Right hindlimb (tissue), 1 donor: ENCODE measurements at places on chromosomes 3 and 15.

- DNase-seq: no peak
Observed at GRCh38 chr15:88179562-88179961, 77.0 kb downstream of the NTRK3 start.

DNA sequence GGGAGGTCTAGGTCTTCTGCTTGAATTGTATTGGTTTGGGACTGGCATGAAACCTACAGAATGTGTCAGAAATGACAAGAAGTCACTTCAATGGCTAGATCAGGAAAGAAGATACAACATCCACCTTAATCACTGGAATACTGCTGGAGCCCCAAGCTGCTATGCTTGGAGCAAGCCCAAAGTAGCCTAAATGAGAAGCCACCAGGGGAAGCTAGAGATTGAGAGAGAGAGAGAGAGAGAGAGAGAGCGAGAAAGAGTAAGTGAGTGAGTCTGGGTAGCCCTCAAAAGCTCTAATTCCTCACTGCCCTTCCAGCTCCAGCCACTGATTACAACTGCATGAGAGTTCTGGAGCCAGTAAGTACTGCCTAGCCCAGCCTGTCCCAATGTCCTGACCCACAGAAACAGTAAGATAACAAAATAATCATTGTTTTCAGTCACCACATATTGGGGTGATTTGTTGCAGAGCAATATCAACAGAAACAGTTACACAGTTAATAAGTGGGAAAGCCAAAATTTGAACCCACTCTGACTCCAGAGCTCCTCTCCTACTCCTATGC is 529.2 kb upstream of the GOLIM4 start:
- no peak for DNase-seq

GRCh38 chr3:29619676-29620075 is 338.8 kb downstream of the RBMS3 start:
- no peak for DNase-seq

DNA sequence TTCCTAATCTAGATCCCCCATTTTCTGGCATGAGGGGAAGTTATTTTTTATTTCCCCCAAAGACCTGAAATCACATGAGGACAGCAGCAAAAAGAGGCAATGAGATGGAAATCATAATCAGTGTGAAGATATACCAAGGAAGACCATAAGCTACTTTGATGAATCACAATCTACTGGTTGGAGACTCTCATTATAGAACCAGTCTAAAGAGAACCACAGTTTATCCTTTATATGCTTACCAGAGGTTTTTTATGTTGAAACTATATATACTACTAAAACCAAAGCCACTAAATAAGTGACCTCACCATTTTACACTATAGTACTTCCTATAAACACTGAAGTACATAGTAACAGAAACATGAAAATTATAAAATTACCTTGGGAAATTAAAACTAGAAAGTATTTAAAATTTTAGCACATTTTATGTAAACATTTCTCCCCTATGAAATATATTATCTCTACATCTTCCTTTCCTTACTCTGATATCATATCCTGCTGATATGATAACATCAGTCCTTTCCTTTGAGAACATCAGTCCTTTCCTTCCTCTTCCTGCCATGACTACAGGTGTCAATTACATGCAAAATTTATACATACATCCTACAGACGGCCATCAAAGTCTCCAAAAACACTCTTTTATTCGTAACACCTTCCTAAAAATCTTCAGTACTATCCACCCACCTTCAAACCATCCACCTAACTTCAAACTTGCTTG is 71.8 kb downstream of the PHC3 start:
- no peak for DNase-seq

- DNase-seq: peak; percentile 55
Observed at GRCh38 chr3:184597829-184598573, 36.4 kb downstream of the EPHB3 start.

- DNase-seq: no peak
Observed at GRCh38 chr3:191492601-191493000, 31.6 kb downstream of the PYDC2 start.

DNA sequence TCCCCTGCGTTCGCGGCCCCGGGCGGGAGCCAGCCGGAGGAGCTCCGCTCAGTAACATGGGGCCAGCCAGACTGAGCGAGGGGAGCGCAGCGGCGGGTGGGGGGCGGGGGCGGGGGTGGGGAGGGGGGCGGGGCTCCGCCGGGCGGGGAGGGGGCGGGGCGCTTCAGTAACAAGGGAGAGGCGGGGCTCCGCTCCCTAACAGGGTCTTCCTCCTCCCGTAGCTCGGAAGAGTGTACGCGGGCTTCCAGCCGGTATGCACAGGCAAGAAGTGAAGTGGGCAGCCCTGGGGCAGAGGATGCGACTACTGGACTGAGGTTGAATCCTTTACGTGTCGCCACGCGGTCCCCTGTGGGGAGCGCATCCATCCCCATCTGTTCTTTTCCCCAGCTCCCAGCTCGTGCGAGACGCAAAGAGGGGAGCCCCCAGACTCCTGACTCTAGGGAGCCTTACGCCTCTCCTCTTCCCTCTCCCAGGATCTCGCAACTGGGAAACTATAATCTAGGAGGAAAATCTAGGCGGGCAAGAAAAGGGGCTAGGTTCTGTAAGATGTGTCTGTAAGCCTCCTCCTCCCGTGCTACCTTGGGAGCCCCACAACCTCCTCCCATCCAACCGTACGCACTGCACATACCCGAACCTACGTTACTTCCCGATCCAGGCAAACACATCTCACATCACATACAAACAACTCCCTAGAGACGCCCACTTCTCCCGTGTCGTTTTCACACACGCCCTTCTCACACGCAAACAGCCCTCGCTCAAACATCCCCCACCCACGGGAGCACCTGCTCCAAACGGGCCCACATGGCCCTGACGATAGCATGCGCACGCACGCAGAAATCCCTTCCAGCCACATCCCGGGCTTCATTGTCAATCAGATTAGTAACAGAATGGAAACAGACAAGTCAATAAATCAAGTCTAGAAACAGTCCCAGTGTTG is at the start of gene SHF:
Gene SHF (minus strand): TSS at position 73 of the 937 bp plus-strand sequence. CDS start 15 bp downstream, at position 58.
- DNase-seq: peak; percentile 84

DNA sequence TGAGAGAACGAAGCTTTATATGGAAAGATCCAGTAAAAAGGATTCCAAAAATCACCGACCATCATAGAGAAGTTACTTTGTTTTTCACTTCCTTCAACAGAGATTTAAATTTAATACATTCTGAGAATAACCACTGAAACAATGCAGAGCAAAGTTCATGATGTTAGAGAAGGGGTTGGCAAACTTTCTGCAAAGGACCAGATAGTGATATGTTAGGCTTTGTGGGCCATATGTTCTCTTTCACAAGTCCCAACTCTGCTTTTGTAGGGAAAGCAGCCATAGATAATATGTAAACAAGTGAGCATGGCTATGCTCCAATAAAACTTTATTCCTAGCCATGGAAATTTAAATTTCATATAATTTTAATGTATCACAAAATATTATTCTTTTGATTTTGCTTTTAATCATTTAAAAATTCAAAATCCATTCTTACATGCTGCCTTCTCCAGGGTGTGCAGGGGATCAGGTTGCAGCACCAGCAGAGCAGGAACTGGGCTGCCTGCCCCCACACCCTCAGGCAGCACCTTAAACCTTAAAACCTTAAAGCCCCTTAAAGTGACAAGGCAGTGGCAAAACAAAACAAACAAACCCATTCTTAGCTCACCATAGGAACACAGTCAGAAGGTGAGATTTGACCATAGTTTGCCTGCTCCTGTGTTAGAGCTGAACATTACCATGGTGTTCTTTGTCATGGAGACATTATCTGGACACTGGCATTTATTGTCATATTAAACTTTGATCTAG is 16.9 kb upstream of the IGSF10 start:
- DNase-seq: no peak

- DNase-seq: no peak
Observed at GRCh38 chr3:61601831-61602230, 40.5 kb downstream of the PTPRG start.
